Fibroblast of skin of right biceps (primary cell): ENCODE measurements at places on chromosomes 16 and 17.

GRCh38 chr17:59859444-59860025, 33.2 kb downstream of the TUBD1 start:
- DNase-seq: peak; percentile 68

DNA sequence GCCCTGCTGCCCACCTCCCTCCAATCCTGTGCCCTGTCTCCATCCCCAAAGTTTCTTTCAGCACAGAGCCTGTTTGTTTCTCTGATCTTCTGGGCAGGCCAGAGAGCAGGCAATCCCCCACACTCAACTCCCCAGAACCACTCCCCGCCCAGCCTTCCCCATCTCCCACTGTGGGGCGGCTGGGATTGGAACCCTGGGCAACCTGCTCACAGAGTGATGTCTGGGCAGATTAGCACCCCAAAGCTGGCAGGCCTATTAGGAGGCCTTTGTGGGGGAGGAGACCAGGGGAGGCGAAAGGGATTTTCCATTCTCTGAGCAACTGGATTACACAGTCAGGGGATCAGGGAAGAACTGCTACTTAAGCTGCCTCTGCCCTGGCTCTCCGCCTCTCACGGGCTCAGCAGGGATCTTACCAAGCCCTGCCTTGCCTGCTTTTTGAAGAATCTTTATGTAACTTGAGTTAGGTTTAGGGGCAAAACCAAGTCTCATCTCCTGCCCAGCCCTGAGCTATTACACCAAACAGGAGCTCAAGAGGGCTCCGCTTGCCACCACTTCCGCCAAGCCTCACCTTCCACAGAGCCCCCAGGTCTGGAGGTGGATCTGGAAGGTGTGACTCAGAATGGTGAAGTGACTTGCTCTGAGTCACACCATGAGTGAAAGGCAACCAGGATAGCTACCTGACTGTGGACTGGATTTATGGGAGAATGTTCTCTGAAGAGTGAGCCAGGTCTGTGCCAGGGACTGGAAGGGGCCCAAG, 16.0 kb upstream of the LHX1 start:
- DNase-seq: peak; percentile 60

- no peak for DNase-seq
Observed at GRCh38 chr17:82108038-82108437, 10.0 kb upstream of the FASN start.

GRCh38 chr17:2854143-2855055, 58.2 kb downstream of the RAP1GAP2 start:
- no peak for DNase-seq

- peak; percentile 57 for DNase-seq
Observed at GRCh38 chr17:55735731-55736405, 13.2 kb upstream of the TMEM100 start.

DNA sequence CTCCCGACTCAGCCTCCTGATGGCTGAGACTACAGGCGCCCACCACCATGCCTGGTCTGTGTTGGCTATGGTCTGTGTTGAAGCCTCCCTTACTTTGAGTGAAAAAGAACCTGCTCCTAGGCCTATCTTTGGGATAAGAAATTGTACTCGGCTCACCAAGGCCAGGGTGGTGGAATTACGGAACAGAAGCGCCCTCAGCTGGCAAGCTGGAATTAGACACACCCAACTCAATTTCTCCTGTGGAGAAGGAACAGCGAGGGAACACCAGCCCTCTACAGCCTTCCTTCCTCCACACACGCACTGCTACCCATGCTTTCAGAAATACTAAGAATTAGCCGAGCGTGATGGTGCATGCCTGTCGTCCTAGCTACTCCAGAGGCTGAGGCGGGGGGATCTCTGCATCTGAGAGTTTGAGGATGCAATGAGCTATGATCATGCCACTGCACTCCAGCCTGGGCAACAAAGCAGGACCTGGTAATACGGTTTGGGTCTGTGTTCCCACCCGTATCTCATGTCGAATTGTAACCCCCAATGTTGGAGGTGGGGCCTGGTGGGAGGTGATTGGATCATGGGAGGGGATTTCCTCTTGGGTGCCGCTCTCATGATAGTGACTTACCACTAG, 40.1 kb upstream of the RBBP6 start:
- DNase-seq: no peak

- peak; percentile 7 for DNase-seq
Observed at GRCh38 chr17:55090079-55090492, 121.5 kb downstream of the STXBP4 start.

- peak; percentile 94 for DNase-seq
Observed at GRCh38 chr17:32496395-32497073, 9.7 kb downstream of the CDK5R1 start.

DNA sequence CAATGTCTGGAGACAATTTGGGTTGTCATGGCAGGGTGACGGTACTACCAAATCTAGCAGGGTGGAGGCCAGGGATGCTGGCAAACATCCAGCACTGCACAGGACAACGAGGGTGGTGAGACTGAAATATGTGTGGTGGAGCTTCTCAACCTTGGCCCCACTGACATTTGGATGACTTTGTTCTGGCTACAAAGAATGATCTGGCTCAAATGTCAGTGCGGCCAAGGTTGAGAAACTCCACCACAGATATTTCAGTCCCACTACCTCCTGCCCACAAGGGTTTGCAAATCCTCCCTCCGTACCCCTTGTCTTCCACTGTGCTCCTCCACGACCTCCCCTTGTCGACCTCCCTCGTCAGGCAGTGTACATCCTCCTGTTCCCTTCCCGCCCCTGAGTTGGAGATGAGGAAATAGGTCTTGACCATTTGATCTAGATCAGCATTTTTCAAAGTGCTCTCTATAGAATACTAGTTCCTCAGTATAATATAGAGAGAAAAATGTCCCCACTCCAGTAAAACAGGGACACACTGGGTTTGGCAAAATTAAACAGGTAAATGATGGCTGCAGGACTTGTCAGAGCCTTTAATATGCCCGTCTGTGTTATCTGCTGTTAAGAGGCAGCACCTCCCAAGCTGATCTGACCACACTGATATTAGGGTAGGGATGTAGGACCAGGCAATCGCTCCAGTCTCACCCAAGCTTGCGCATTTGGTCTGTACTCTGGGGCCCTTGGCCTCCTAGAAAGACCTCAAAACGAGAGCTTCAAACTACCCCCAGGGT, 6.8 kb downstream of the OSGIN1 start:
- DNase-seq: no peak

GRCh38 chr16:68786685-68787418, 49.8 kb downstream of the CDH1 start:
- peak; percentile 70 for DNase-seq

GRCh38 chr17:41762841-41763240, 23.7 kb downstream of the JUP start:
- DNase-seq: no peak

DNA sequence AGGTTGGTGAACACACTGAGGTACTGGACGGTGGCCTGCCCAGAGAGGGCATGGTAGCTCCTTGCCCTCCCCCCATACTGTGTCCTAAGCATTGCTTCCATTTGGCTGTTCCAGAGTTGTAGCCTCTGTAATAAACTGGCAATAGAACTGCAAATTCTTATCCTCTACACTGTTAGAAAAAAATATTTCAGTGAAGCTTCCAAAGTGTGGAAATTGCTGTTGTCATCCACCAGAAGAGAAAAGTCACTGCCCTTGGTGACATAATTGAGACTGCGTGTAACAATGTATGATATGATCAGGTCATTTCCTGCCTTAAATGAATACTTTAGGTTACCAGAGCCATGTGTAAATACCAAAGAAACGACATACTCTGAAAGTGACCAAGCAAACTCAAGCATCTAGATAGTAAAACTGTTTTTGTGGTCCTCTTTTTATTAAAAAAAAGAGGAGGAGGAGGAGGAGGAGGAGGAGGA, 65.9 kb downstream of the CEP95 start:
- peak; percentile 77 for DNase-seq

DNA sequence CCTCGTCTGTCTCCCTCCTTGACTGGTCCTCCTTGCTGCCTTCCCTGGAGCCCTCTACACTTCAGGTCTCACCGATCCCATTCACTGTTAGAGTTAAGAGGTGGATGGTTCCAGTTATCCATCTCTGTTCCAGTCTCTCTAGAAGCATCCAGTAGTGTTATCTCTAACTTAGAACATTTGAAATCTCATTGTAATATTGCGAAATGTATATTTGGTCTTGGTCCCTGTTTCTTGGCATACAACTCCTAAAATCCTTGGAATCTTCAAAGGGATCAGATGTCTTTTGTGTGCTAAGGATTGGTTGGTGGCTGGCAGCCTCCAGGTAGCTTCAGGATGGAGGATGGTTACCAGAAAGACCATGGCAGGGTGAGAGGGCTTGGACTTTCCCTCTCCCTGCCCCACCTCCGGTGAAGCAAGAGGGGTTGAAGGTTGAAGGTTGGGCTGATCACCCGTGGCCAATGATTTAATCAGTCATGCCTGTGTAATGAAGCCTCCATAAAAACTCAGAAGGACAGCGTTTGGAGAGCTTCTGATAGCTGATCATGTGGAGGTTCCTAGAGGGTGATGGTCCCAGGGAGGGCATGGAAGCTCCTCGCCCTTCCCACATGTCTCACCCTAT, 59.1 kb downstream of the NTN1 start:
- DNase-seq: no peak
